ENCODE measurements at places on chromosomes 3 and 15. TPM values are rescaled to one million over a fixed set of nuclear protein-coding genes. Genes with fewer than 3 reads are reported as not detected.

The SH2D7 gene
- not detected for total RNA-seq

The GOLGA6L22 gene
- total RNA-seq: not detected

The TNIK gene
- 40.1 TPM for total RNA-seq

The OIP5 gene
- total RNA-seq: 8.3 TPM

The BFSP2 gene
- total RNA-seq: not detected

The ARGFX gene
- total RNA-seq: not detected

The CRYGS gene
- 2.2 TPM for total RNA-seq

The ATP2B2 gene
- not detected for total RNA-seq

The EFHB gene
- total RNA-seq: 0.27 TPM

The FGD5 gene
- total RNA-seq: 82.4 TPM

The RBP2 gene
- total RNA-seq: not detected
